ENCODE measurements at places on chromosomes 13 and 19.

DNA sequence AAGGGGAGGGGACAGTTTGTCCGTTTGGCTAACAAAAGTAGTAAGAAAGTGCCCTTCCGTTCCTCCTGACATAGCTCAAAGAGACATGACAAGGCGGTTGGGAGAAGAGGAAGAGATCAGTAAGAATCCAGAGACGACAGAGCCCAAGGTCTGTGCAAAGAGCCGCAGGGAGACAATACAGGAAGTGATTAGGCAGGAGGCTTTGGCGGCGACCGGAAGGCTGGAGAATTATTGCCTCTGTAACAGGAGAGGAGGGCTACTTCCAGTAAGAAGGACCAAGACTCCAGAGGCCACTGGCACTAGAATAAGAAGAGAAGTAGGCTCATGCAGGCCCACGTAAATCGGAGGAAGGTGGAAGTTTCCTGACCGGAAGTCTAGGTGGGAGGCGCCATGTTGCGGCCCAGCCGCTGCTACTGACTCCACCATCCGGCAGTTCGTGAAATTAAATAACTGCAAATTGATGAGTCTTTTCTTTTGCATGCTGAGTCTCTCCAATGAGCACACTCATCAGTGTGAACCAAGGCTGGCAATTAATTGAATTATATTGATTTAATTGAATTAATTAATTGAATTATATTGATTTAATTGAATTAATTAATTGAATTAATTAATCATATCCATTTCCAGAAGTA, 9.9 kb downstream of the RFX2 start:
- DNase-seq, result no peak

- peak; percentile 8 for DNase-seq
Measured at GRCh38 chr19:18846862-18847548, 15.2 kb downstream of the UPF1 start.

GRCh38 chr13:106551350-106551749, 15.9 kb upstream of the EFNB2 start:
- DNase-seq, result no peak

DNA sequence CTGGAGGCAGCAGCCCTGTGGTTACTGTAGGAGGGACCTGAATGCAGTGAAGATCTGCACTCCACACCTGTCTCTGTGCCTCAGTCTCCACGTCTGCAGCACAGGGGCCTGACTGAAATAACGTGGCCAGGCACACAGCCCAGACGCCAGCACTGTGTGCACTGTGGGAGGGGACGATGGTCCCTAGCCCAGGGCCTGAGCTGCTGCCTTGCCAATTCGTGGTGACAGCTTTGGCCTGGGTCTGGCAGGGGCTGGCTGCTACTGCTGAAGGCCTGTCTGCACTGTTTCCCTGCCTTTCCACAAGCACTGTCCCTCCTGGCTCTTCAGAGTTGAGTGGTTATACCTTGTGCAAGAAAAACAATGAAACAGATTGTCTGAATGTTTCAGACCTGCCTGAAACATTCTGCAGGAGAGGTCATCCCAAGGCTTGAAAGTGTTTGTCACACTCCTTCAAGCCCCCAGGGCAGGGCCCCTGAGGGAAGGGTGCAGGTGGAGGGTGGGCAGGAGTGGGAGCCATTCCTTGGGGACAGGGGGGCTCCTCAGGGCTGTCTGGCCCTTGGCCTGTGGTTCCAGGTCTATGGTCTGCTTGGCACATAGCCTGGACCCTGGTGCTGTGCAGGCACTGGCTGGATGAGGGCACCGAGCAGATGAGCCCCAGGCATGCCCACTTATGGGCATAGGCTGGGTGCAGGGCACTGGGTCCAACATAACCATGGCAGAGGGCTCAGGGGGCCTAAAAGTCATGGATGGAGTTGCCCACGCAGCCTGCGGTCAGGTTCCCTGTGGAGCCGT, 38.7 kb upstream of the LDLR start:
- no peak for DNase-seq

GRCh38 chr19:10816691-10817090, 19.3 kb downstream of the TMED1 start:
- no peak for DNase-seq

DNA sequence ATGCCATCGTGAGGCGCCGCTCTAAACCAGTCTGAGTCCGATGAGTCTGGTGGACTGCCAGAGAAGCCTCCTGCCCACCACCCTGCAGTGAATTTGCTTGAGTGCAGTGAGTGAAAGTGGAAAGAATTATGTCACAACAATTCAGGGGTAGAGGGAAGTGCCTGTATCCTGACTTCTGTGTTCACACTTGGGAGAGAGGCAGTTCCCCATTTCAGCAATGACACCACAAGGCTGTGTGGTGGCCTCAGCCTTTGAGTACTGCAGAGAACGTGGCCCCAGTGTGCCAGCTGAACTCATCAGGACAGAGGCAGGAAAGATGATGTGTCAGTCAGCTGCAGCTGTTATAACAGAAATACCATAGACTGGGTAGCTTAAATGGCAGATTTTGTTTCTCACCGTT, 155.6 kb downstream of the COG6 start:
- DNase-seq, result no peak

DNA sequence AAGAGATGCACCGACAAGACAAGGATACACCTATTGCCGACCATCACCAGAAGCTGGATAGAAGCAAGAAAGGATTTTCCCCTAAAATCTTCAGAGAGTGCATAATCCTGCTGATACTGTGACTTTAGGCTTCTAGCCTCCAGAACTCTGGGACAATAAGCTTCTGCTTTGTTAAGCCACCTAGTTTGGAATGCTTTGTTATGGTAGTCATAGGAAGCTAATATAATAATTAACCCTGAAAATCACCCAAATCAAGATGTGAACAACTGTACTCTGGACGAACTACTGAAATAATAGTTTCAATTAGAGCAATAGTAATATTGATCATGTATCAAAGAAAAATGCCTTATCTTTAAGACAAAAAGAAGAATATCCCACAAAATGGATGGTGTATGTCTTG, 524.6 kb downstream of the EFNB2 start:
- no peak for DNase-seq

- DNase-seq, result no peak
Measured at GRCh38 chr13:40187841-40188591, 478.4 kb downstream of the FOXO1 start.

- no peak for DNase-seq
Measured at GRCh38 chr13:43019811-43020210, 3.6 kb upstream of the DNAJC15 start.

DNA sequence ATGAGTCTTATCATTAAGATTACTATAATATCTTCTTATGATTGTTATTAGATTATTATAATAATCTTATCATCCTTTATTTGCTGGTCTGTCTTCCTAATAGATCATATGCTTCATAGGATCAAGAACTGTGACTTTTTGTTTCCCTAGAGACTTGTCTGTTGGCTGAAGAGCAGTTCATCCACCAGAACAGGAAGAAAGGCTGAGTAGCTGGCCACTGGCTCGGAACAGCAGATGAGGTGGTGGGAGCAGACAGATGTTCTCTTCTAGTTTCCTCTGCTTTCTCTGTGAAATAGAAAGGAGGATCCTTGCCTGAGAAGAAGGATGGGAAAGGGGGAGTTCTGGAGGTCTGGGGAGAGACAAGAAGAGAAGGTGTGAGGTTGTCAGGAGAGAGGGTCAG, 120.0 kb downstream of the CCNA1 start:
- no peak for DNase-seq

DNA sequence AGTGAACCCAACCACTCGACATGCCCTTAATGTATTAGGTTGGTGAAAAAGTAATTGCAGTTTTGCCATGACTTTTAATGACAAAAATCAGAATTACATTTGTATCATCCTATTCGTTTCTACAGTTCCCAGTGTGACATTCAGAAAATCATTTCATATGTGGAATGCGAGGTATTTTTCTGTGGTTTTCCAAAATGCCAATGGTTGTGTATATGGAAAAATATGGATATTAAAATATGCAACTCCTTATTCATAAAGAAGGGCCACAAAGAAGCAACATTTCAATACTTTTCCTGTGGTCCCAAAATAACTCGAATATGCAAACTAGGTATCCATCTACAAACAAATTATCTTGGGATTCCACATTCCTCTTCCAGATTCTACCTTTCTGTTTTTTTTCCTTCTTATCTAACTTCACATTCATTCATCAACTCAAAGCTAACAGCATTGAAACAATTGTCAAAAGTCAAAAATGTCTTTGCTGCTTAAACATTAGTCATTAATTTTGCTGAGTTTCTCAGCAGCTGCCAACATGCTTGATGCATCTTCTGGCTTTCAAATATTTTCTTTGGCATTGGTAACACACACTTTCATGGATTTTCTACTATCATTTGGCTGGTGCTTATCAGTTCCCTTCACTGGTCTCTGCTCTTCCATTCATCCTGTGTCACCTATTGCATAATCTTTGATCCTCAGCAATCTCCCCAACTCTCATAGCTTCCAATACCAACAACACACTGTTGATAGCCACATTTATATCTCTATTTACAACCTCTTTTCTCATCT, 1445.4 kb downstream of the EFNB2 start:
- no peak for DNase-seq

DNA sequence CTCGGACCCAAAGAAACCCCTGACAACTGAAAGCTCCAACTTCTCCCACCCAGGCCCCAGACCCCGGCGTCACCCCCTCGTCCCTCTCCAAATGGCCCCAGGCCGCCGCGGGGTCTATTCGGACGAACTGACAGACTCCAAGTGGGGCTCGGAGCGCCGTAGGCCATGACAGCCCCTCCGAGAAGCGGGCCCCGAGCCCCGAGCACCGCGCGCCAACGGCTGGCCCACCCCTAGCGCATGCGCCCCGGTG, 360 bp downstream of the DDX39A start:
- DNase-seq, result no peak

- DNase-seq, result no peak
Measured at GRCh38 chr19:756236-756635, 5.3 kb downstream of the MISP start.

All from NCI-H774 (cell line).